ENCODE measurements at places on chromosomes 2 and 18. TPM values are rescaled to one million over a fixed set of nuclear protein-coding genes. Genes with fewer than 3 reads are reported as not detected.

DNA sequence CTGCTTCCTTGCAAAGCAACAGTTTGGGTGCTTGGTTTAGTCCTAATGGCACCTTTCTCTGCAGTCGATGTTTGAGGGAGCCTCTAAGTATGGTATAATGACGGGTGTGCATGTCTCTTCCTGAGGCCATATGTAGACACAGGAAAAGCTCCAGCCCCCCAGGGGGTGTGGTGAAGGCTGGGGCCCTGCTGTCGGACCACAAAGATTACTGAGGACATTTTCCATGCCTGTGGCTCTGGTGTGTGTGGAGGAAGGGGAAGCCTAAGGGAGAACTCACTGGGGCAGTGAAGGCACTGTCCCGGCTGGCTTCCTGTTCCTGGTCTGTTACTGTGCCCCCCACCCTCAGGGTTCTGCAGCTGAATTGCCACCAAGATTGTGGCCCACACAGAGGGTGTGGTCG is 187.1 kb downstream of the FHOD3 start:
- no peak for DNase-seq

DNA sequence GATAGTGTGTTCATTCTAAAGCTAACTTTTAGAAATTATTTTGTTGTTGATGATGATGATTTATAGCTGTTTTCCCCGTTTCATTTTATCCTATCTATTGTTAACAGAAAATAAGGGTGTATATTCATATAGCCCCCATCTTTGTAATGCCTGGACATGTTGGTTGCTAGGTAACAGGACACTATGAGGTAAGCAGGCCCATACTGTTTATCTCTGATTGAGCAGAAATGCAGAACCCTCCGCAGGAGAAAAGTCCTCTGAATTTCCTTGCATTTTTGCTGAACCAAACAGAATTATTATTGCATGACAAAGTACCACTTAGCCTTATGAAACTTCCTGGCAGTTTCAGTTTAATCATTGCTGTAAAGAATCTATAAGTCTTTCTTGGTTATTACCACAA is 339.4 kb downstream of the DCC start:
- no peak for DNase-seq

DNA sequence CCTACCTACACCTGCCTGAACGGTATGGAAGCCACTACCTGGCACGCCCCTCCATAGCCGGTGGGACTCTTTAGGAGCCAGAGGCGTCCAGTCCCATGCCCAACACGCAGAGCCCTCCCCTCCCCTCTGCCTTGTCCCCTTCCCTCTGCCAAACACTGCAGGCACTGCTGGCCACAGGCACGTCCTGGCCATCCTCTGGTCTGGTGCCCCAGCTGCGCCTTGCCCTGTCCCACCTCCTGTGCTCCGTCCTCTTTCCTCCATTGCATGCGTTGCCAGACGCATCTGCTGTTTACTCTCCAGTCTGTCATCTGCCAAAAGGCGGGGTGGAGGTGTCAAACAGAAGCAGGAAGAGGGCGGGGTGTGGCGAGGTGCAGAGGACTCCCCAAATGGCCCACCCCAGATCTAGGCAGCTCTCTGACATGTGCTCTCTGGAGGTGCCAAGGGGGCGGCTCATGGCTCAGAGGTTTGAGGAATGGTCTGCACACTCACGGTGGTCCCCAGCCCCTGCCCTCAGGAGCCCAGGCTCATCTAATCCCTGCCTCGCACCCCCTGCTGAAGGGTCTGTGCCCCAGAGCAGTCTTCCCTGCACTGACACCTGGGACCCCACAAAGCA is 45.1 kb downstream of the HS6ST1 start:
- no peak for DNase-seq

- DNase-seq: no peak
Observed at GRCh38 chr2:2726163-2726562, 395.1 kb upstream of the MYT1L start.

GRCh38 chr2:158766524-158766923 is 28.6 kb upstream of the DAPL1 start:
- no peak for DNase-seq

GRCh38 chr18:76622651-76623050 is 127.6 kb upstream of the ZNF516 start:
- DNase-seq: no peak

GRCh38 chr2:41912337-41912736 is 135.5 kb upstream of the PKDCC start:
- no peak for DNase-seq

DNA sequence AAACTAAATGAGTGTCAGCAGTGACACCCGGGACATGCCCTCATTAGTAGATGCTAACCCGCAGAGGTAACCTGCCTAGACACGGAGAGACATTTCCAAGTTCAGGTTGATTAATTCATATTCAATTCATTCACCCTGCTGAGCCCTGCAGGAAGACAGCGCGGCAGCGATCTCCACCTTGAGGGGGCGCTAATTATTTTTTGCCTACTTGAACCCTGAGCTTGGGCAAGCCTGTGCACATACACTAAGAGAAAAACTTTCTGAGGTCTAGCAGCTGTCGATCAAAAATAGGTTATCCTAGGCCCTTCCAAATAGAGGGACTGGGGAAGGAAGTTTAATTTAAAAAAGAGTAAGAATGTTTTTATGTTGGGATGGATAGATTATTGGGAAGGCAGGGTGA is 1.3 kb upstream of the LYPD6 start:
- no peak for DNase-seq

DNA sequence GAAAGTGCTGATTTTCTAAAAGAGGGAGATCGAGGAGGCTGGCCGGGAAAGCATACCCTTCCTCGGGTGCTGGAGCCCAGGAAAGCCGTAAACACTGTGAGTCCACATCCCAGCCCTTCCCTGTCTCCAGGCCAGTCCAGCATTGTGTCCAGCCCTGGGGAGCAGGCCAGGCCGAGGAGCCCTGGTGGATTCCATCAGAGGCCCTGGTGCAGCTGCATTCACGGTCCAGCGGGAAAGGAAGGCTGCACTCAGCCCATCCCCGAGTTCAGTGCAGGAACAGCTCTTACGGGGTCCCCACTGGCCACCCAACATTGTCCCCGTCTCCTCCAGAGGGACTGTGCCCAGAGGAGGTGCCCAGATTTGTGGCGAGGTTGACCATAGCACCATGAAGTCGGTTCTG is 218.6 kb downstream of the KLHL29 start:
- DNase-seq: no peak

DNA sequence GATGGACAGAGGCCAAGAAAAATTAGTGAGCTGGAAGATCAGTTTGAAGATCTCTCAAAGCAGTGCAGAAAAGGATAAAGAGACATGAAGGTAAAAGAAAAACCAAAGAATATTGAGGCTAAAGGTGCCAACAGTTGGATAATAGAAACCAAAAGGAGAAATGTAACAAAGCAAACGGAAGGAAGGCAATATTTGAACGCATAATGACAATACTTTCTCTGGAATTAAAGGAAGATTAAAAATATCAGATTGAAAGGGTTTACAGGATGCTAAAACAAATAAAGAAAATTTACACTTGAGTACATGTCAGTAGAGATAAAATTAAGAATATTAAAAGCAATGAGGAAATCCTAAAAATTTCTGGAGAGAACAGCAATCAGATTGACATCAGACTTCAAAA is 125.9 kb upstream of the SEC11C start:
- DNase-seq: no peak

DNA sequence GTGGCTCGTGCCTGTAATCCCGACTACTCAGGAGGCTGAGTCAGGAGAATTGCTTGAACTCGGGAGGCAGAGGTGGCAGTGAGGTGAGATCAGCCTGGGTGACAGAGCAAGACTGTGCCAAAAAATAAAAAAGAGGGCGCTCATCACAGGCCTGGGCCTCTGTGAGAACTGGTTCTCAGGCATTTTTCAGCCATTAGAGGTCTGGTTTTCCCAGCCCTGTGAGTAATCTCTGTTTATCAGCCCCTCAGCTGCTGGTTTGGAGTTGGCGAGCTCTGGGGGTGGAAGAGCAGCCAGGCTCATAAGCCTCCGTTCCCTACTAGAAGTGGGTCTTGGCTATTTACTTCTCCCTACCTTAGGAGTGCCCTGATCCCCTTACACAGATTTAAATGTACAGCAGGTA is 53.1 kb downstream of the CHRNA1 start:
- DNase-seq: no peak

DNA sequence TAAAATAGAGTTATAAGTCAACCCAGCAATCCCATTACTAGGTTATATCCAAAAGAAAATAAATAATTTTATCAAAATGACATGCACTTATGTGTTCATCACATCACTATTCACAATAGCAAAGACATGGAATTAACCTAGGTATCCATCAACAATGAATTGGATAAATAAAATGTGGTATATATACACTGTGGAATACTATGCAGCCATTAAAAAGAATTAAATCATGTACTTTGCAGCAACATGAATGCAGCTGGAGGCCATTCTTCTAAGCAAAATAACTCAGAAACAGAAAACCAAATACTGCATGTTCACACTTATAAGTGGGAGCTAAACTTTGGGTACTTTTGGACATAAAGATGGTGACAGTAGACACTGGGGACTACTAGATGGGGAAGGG is 626.0 kb downstream of the ADCYAP1 start:
- no peak for DNase-seq

DNA sequence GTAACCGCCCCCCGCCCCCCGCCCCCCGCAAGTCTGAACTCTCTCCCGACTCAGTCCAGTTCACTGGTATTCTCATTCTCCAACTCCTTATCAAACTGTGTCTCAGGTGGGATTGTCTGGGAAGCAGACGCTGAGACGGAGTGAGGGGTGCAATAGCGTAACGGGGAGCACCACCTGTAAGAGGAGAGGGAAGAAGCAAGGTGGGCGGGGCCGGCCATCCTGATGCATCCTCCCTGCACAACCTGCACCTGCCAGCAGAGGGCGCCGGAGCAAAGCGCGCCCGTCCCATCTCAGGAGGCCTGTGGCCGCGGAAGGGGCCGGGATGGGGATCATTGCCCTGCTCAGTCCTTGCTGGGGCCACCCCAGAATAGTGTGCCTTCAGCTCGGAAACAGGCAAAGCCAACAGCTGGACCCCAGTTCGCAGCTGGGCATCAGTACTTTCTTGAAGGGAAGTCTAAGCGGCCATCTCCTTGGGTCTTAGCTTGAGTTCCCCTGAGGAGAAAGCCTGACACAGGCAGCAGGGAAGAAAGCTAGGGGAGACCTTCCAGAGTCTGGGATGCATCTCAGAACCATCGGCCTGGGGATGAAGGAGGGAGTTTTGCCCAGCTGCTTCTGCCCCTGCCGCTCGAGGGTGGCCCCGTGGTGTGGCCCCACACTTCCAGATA is 208.0 kb downstream of the TFCP2L1 start:
- DNase-seq: peak; percentile 66

GRCh38 chr2:113273027-113273551 is 5.6 kb downstream of the PAX8 start:
- DNase-seq: no peak

- no peak for DNase-seq
Observed at GRCh38 chr18:9530226-9531009, 55.1 kb downstream of the RALBP1 start.

DNA sequence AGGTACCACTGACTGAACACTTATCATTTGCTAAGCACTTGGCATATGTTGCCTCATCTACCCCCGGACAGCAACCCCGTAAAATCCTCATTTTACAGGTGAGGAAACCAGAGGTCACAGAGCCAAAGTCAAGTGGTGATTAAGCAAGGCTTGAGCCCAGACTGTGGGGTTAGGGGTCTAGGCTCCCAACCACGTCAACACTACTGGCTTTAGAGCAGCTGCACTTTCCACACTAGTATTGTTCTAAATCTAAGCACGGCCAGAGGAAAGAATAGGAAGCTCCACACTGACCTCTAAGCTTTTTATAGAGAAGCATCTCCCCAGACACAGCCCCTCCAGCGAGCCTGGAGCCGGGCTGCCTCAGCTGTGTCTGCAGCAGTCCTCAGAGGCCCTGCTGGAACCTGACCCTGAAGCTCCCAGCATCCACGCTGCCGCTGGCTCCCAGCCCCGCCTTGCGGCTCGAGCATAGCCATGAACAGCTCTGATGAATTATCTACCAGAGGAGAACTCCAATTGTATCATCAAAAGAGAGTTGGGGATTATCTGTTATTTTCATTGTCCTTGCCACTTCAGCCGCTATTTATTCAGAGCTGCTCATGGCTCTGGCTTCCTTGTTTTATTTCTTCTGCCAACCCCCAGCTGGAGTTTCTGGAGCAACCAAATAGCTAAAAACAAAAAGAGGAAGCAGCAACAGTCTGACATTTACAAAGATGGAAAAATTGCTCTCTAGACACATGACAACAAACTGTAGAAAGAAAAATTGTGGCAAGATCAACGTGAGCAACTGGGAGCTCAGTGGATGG is 62.2 kb upstream of the RTN4 start:
- DNase-seq: no peak

DNA sequence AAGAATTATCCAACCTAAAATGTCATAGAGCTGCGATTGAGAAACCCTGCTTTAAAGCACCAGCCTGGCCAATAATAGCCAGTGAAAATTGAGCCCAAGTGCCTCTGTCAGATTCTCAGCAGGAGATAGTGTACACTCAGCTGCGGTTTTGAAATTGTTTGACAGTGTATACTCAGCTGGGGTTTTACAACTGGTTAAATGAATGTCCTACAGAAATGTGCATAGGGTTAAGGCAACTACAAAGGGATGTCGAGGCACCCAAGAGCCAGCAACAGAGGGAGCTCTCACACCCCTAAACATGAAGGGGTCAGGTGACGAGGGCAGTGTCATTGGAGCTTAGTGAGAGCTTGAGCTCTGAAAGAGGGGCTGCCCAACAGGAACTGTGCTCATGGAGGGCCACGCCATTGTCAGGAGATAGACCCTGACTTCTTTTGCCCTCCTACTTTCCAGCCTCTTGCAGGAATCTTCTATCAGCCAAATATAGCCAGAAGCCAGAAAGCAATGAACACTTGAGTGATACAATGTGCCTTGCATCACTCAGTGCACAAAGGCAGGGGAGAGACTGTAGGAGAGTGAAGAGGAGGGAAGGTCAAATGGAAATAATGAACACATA is 15.1 kb downstream of the ACTG2 start:
- DNase-seq: no peak

DNA sequence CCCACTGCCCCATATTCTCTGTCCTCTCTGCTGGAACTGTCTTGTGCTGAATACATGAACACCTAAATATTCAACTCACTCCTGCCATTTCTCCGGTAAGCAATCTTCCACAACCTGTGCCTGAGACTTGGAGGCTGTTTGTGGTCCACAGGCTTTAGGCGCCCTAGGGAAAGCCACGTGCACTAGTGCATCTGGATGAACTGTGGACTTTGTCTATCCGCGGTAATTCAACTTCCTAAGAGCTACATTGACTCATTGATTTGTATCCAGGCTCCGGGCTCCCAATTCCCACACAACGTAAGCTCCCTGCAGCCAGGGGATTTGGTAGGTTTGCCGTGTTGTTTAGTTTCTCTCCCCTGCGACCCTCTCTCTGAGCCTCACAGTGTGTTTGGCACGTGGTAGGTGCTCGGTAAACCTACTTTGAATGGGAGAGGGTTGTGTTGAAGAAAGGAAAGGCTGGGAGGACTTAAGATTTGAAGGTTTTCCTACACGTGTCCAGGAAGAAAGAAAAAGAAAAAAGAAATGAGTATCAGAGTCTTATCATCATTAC is 718.2 kb downstream of the DPP10 start:
- no peak for DNase-seq

Gene NOSTRIN
- total RNA-seq: 4.0 TPM

Gene ALPP
- not detected for total RNA-seq

Gene DLX1
- 1.7 TPM for total RNA-seq

Gene SULT1C2
- 16.3 TPM for total RNA-seq

Gene ACVR1
- total RNA-seq: 23.7 TPM

Gene KCNIP3
- 4.3 TPM for total RNA-seq
